Activated CD4-positive, CD25-positive, alpha-beta regulatory T cell treated with anti-CD3 and anti-CD28 coated beads, Interleukin-2, amount 50 U/mL, for 24 hours (primary cell): ENCODE measurements at places on chromosomes 5 and 9.

DNA sequence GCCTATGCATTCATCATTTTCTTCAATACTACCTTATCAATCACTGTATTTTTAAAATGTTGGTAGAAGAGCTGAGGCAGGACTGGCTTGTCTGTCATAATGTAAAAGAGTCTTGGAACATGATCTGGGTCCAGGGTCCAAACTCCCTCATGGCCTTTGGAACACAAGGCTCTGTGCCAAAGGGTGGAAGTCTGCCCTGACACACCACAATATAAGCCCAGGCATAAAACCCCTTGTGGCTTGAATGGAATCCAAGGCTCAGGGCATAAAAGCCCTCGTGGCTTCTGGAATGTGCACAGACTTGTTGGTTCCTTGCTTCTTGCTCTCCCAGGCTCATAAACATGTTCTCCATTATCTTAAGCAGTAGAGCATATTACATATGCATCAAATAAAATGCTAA lies 48.0 kb downstream of the GABRB2 start:
- ATAC-seq = no peak

GRCh38 chr5:20109326-20109725 lies 121.3 kb upstream of the CDH18 start:
- no peak for ATAC-seq

- peak; percentile 12 for ATAC-seq
Measured at GRCh38 chr9:89496645-89497256, 1.2 kb downstream of the SEMA4D start.

GRCh38 chr5:179143446-179143845 lies 83.3 kb downstream of the ZNF354C start:
- ATAC-seq = no peak

GRCh38 chr9:124583134-124583533 lies 75.9 kb upstream of the NR5A1 start:
- ATAC-seq = no peak

DNA sequence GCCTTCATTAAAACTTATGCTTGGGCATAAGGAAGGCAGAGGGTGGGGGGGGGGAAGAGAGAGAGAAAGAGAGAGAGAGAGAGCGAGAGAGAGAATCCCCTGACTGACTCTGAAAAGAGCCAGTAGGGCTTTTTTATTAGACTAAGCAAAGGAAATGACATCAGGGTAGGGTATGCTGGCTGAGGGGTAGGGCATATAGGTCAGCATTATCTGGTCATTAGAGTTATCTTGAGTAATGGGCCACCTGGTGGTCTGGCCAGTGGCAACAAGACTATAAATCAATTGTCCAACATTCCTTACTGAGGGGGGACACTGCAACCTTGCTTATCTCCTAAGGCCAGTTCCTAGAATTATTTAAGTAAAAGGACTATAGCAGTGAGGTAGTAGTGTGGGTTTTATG lies 67.2 kb downstream of the TSSK1B start:
- no peak for ATAC-seq

GRCh38 chr5:137348759-137349158 lies 150.4 kb downstream of the SPOCK1 start:
- no peak for ATAC-seq

DNA sequence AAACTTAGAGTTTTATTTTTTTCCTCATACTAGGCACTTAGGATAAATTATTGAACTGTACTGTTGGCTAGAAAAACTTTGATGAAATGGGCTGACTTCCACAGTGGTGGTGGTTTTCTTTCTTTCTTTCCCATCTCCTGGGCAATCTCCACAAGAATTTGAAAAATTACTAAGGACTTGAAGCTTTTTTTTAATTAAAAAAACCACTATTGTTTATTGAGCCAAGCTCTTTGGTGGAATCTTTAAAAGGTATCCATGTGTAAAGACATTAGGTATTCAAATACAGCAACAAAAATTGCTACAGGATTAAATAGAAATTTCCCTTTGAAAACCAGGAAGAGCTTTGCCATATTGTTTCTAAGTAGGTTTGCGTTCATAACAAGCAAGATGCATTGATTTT lies 14.1 kb downstream of the MARCHF6 start:
- no peak for ATAC-seq

DNA sequence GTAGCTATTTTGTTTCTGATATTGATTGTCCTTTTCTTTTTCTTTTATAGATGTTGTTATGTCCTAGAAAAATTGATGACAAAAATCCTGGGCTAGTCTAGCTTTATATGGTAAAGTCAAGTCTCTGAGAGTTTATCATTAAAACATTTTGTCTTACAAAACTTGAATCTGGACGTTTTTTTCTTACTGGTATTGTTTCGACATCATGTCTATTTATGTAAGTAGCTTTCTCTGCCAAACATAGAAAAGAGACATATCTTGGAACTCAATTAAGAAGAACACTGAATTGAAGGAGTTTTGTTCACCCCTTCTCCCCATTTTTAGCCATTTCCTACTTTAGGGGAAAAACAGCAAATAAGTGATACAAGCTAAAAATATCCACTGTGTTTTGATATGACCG lies 151.5 kb downstream of the ISOC1 start:
- no peak for ATAC-seq

- no peak for ATAC-seq
Measured at GRCh38 chr5:122183098-122183787, 53.9 kb downstream of the ZNF474 start.

DNA sequence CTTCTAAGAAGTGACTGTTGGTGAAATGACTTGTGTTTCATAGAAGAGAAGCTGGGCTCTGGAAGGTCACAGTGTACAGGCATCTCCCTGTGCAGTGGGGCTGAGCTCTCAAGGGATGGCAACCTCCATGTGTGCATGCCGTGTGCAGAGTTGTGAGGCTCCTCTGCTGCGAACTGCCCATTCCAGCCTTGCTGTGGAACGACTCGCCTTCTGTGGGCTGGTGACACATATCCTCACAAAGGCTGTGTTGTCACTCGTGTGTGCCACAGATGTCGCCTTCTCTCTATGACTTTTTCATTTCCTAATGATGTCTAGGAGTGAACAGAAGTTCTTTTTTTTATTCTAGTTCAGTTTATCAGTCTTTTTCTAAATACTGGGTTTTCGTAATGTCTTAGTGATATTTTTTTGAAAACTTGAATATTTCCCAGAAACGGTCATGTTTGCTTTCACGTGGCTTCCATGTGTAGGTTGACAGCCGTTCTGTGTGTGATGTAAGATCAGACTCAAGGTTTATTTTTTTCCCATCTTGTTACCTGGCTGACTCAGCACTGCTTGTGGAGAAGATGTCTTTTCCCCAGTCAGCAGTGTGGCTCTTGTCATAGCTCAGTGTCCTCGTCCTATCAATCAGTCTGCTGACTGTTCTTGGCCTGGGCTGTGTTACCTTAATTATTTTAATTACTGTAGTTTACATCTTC lies 57.3 kb upstream of the CACNA1B start:
- ATAC-seq = peak; percentile 51

DNA sequence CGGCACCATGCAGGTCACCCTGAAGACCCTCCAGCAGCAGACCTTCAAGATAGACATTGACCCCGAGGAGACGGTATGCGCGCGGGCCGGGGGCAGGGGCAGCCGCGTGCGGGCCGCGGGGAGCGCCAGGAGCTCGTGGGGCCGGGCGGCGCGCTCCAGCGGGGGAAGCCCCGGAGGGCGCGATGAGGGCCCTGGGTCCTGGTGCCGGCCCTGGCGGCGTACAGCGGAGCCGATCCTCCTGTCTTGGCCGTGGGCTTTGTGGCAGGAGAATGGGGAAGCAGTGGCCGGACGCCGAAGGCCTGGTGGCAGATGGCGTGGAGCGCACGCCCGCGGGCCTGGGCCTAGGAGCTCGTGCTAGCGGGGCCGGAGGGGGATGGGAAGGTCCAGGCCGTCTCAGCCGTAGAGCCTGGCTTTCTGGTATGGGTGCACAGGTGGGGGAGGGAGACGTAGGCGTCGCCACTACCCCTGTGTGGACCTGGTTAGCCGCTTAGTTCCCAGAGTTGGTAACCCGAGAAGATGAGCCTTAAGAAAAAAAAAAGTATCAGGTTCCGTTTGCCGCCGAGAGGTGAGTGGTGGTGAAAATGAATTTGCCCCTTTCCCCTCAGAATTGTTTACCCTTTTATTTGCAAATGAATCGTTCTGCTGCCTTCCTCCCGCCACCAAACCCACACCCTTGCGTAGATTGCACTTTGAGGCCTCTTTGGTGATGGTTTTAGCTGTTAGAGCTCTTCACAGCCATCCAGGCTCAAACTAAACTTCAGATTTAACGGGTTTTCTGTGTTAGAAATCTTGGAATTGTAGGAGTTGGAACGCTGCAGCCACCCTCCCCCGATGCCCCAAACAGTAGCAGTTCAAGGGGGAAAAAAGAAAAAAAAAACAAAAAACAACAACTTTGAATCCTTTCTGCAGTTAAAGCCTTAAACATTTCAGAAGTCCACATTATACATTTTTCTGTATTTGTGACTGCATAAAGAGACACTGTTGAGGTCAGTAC lies 841 bp downstream of the RAD23B start:
- ATAC-seq = peak; percentile 25

GRCh38 chr5:103915081-103915480 lies 352.5 kb upstream of the NUDT12 start:
- no peak for ATAC-seq

- no peak for ATAC-seq
Measured at GRCh38 chr9:129505270-129505902, 115.5 kb downstream of the C9orf50 start.

DNA sequence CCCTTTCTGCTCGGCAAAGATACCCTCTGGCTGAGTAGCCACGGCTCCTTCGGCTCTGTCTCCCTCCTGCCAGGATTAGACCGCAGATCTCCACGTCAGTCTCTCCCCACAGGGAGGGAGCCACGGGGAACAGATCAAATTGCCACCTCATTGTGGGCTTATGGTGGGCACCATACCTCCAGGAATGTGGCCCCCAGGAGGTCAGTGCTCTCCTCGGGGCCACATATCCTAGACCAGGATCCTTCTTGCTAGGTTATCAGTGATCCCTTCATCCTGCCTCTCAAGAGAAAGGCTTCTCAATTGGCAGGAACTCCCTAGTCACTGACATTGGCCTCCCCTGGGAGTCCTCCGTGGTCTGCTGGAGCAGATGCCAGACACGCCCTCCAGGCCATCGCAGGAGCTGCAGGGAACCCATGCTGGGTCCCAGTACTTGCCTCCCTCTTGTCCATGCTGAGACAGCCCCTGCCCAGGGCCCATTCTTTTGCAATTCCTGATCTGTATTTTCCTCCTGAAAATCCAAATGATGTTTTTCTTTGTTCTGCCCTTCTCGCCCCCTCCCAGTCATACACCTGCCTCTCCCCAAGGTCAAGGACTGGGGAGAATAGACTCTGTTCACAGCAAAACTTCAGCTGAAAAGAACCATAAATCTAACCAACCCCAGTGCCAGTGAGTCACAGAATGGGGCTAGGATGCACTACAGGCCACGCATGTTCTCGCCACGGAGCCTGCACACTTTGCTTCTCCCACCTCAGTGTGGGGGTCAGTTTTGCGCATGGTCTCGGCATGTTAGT lies 31.6 kb upstream of the ENHO start:
- no peak for ATAC-seq

- no peak for ATAC-seq
Measured at GRCh38 chr5:65382582-65382981, 99.1 kb downstream of the ADAMTS6 start.
